ENCODE measurements at places on chromosomes 7 and 10.
A peak's percentile ranks its signal among the peaks of the same experiment; 100 is the strongest.

DNA sequence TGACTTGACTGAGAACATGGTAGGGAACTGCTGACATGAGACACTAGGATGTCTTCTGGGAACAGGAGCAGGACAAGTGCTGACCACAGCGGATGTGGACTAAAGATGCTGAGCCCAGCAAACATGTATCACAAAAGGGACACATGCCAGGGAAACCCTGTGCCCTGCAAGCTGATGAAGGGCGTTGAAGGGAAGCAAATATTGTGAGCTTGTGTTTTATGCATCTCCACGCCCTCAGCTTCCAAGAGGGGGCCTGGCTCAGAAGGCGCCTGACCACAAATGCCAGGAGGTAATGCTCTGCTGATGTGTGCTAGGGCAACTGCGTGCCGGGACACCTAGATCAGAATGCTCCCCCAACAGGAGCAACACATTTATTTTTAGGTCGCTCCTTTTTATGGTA is 207.3 kb downstream of the CXCL12 start:
- no peak for DNase-seq

GRCh38 chr7:91288208-91288824 is 24.1 kb downstream of the FZD1 start:
- DNase-seq, result no peak

- no peak for DNase-seq
Measured at GRCh38 chr10:59388671-59388976, 26.3 kb upstream of the FAM13C start.

GRCh38 chr7:26489391-26489790 is 197.7 kb downstream of the SNX10 start:
- no peak for DNase-seq

- no peak for DNase-seq
Measured at GRCh38 chr7:132185150-132185549, 391.1 kb downstream of the PLXNA4 start.

GRCh38 chr7:30183749-30184369 is 49.1 kb downstream of the MTURN start:
- no peak for DNase-seq

DNA sequence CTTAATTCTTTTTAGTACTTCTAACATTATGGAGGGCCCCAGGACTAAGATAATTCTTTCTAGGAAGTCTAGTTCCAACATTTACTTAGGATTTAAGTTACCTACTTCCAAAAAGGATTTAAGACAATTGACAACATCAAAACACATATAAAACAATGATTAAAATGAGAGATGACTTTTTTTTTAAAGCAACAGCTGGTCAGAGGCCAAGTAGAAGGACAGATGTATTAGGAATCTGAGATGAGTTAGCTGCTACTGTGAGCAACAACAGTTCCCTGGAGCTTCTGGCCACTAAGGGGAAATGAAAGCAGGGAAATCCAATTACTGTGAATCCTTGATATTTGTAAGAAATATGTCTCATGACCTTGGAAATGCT is 222.3 kb downstream of the PHTF2 start:
- DNase-seq, result no peak

GRCh38 chr7:114502454-114503254 is 88.0 kb downstream of the FOXP2 start:
- DNase-seq, result no peak

DNA sequence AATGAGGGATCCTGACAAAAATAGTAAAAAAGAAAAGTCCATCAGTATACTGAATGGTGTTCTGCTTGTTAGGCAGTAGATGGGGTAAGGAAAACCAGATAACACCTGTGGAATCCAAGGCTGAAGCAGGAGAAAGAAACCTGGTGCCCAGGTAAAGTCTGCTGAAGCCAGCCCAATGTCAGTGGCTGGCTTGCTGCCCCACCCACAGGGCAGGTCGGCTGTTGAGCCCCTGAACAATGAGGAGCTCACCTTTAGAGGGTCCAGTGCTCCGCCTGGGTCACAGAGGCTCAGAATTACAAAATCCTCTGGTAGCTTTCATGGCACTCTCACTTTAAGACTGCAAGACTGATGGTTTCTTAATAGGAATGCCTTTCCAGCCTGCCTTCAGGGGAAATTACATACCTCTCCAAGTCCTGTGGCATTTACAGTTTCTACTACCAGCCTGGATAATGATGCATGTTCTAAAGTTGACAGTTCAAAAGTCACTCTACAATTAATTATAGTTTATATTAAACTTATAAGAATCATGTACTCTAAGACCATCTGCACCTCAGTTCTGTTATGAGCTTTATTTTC is 23.8 kb downstream of the DHX32 start:
- no peak for DNase-seq

- DNase-seq, result no peak
Measured at GRCh38 chr10:45058992-45059561, 58.4 kb downstream of the ZNF22 start.

DNA sequence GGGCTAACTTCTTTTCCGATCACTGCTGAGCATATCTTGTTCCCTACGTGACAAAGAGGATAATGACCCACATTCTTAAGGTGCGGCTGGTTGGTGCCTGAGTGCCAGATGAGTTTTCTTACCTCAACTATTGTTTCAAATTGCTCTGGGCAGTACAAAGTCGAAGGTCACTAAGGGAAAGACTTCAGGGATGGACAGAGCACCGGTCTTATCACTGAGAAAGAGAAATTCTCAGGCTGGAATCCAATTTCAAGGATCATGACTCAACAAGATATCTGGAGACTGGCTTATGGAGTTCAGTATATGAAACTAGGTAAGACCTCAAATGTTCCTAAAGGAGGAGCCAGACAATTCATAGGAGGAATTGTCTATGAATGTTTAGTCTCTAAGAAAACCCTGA is 780.3 kb downstream of the SUGCT start:
- DNase-seq, result no peak

- DNase-seq, result no peak
Measured at GRCh38 chr7:94434042-94434441, 39.3 kb downstream of the COL1A2 start.

DNA sequence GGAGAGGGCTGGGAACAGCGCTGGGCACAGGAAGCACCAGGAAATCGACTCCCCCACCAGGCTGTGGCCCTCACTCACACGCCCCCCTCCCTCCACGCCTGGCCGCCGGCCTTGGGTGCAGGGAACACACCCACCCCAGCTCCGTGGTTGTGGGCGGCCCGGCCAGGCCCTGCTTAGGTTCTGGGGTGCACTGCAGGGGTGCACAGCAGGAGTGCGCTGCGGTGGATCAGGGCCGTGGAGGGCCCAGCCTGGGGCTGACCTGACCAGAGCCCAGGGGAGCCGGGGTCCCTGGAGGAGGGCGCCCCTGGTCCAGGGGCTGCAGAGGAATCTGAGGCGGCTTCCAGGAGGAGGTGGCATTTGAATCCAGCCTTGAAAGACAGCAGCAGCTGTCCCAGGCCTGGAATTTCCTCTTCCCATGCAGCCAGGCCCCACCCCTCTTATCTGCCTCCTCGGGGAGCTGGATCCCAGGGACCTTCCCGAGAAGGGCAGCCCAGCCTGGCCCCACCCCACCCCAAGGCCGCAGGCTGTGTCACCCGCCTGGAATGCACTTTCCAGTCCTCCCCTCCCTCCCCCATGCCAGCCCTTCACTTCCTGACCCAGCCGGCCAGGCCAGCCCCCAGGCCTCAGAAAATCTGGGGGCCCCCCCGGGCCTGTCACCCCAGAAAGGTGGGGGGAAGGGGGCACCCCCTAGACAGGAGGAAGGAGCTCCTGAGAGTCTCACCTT is 18.4 kb upstream of the PDGFA start:
- DNase-seq, result peak; percentile 69

GRCh38 chr7:116801092-116801710 is 61.2 kb upstream of the CAPZA2 start:
- peak; percentile 53 for DNase-seq

GRCh38 chr10:124152139-124153022 is 59.0 kb upstream of the CHST15 start:
- peak; percentile 68 for DNase-seq

DNA sequence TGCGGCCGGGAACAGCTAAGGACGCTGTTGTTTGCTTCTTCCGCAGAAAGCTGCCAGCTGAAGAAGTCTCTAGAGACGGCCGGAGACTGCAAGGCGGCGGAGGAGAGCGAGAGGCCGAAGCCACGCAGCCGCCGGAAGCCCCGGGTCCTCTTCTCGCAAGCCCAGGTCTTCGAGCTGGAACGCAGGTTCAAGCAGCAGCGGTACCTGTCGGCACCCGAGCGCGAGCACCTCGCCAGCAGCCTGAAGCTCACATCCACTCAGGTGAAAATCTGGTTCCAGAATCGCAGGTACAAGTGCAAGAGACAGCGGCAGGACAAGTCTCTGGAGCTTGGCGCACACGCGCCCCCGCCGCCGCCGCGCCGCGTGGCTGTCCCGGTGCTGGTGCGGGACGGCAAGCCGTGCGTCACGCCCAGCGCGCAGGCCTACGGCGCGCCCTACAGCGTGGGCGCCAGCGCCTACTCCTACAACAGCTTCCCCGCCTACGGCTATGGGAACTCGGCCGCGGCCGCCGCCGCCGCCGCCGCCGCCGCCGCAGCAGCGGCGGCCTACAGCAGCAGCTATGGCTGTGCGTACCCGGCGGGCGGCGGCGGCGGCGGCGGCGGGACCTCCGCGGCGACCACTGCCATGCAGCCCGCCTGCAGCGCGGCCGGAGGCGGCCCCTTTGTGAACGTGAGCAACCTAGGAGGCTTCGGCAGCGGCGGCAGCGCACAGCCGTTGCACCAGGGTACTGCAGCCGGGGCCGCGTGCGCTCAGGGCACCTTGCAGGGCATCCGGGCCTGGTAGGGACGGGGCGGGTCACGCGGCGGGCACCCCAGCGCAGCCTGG is 2.4 kb downstream of the NKX2-3 start:
- no peak for DNase-seq
